ENCODE measurements at places on chromosomes 4 and X. TPM values are rescaled to one million over a fixed set of nuclear protein-coding genes. Genes with fewer than 3 reads are reported as not detected.

GRCh38 chr4:124591637-124592036, 120.9 kb downstream of the ANKRD50 start:
- no peak for DNase-seq

Gene CPXCR1
- not detected for total RNA-seq

DNA sequence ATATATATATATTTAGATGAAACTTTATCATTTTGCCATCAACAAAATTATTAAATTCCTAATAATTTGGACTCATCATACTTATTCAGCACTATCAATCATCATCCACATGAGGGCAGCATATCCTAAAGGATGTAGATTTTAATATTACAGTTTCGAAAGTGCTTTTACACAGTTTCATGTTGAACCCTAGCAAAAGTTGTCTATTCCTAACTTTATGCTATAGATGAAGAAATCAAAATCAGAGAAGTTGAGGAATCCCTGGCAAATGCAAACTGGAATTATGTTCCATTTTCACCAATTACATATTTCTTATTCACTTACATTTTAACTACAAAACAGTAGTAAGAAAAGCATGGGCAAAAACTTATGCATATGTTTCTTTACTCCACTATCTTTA, 36.6 kb upstream of the UGT2A1 start:
- DNase-seq, result no peak

Gene BST1
- total RNA-seq, result 2.5 TPM

DNA sequence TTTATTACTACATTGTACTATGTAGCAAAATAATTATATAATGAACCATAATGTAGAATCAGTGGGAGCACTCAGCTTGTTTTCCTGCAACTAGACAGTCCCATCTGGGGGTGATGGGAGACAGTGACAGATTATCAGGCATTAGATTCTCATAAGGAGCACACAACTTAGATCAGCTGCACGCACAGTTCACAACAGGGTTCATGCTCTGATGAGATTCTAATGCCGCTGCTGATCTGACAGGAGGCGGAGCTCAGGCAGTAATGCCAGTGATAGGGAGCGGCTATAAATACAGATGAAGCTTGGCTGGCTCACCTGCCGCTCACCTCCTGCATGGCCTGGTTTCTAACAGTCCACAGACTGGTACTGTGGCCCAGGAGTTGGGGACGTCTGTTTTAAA, 199.2 kb downstream of the MAB21L2 start:
- DNase-seq, result no peak

Gene GAGE12F
- not detected for total RNA-seq

DNA sequence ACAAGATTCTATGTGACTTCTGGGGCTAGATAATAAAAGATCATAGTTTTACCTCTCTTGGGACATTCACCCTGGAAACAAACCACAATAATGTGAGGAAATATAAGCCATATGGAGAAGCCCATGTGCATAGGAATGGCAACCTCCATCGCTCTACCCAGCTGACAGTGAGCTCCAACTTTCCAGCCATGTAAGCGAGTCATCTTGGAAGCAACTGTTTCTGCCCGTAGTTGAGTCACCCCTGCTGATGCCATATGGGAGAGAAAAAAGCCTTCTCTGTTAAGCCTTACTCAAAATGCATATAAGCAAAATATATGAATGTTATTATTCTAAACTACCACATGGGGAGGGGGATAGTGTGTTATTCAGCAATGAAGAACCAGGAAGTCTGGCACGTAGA, 31.4 kb upstream of the RELL1 start:
- DNase-seq, result no peak

- DNase-seq, result no peak
Observed at GRCh38 chr4:113181289-113182007, 132.0 kb downstream of the ANK2 start.

Gene SUPT20HL2
- not detected for total RNA-seq

Gene MAGEA2
- total RNA-seq, result not detected

GRCh38 chr4:19531906-19532848, 719.5 kb upstream of the SLIT2 start:
- DNase-seq, result no peak

DNA sequence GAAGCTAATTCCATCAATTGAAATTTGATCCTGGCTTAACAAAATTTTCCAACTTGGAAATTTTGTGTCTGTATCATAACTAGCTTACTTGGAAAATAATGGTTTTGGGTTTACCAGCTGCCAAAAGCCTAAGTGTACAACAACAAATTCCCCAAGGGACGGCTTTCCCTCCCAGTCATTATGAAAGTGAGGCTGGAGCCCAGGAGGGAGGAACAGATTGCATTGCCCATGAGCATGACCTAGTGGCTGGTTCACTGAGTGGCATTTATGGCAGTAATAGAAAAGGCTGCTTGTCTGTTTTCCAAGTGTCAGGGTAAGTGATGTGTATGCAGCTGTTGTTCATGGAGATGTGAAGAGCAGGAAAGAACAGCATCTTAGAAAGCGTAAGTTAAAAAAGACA, 70.8 kb upstream of the HHIP start:
- no peak for DNase-seq

Gene PCDH18
- total RNA-seq, result 4.9 TPM

GRCh38 chrX:103373581-103373980, 2.8 kb upstream of the BEX3 start:
- DNase-seq, result no peak

GRCh38 chrX:31128855-31129254, 57.0 kb upstream of the FTHL17 start:
- no peak for DNase-seq

DNA sequence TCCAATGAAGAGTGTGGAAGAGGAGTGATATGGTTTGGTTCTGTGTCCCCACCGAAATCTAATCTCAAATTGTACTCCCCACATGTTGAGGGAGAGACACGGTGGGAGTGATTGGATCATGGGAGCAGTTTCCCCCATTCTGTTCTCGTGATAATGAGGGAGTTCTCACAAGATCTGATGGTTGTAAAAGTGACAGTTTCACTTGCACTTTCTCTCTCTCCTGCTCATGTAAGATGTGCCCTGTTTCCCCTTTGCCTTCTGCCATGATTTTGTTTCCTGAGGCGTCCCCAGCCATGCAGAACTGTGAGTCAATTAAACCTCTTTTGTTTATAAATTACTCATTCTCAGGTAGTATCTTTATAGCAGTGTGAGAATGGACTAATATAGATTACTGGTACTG, 39.6 kb downstream of the FAM47C start:
- no peak for DNase-seq

- DNase-seq, result no peak
Observed at GRCh38 chrX:135425026-135425965, 3.6 kb downstream of the SMIM10L2A start.

GRCh38 chr4:4421356-4421755, 34.5 kb downstream of the NSG1 start:
- no peak for DNase-seq

Gene FAM193A
- 19.5 TPM for total RNA-seq

- no peak for DNase-seq
Observed at GRCh38 chr4:51878431-51878830, 35.5 kb downstream of the DCUN1D4 start.

Gene ADGRG2
- total RNA-seq, result 0.35 TPM

DNA sequence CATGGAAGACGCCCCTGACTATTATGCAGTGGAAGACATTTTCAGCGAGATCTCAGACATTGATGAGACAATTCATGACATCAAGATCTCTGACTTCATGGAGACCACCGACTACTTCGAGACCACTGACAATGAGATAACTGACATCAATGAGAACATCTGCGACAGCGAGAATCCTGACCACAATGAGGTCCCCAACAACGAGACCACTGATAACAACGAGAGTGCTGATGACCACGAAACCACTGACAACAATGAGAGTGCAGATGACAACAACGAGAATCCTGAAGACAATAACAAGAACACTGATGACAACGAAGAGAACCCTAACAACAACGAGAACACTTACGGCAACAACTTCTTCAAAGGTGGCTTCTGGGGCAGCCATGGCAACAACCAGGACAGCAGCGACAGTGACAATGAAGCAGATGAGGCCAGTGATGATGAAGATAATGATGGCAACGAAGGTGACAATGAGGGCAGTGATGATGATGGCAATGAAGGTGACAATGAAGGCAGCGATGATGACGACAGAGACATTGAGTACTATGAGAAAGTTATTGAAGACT, 3.6 kb downstream of the TSPYL2 start:
- DNase-seq, result no peak

DNA sequence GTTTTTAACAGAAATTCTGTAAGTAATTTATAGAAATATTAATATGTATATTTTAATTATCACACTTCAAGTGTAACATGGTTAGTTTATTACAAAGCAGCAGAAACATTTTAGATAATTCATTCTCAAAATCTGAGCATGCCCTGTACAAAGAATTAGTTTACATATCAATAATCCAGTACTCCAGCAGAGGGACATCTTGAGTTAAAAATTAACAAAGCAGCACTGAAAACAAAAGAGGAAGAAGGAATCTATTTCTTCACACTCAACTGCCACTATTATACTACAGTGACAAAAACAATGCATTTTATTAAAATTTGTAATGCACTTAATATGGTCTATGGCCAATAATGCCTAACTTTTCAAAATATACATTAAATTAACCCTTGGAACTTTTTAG, 179.1 kb upstream of the KLHL4 start:
- DNase-seq, result no peak

DNA sequence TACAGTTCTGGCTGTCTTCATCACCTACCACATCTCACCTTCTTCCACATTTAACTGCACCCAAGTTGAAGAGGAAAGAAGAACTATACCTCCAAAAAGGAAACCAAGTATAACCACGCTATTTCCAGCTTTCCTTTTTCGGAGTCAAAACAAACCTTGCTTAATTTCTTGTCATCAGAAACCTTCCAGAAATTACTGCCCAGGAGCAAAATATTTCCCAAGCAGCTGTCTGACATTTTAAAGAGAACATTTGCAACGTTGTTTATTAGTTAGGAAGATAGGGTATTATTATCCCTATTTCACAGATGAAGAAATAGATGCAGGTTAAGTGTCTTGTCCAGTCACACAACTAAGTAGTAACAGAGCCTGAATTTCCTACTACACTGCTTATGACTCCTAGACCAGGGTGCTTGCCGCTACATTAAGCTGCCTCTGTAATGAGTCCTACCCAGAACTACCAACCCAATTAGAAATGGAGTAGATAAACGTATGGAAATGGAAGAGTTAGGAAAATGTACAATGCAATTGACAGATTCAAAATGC, 2.2 kb upstream of the ACSL4 start:
- DNase-seq, result no peak

- no peak for DNase-seq
Observed at GRCh38 chr4:7620814-7621176, 186.1 kb upstream of the PSAPL1 start.

DNA sequence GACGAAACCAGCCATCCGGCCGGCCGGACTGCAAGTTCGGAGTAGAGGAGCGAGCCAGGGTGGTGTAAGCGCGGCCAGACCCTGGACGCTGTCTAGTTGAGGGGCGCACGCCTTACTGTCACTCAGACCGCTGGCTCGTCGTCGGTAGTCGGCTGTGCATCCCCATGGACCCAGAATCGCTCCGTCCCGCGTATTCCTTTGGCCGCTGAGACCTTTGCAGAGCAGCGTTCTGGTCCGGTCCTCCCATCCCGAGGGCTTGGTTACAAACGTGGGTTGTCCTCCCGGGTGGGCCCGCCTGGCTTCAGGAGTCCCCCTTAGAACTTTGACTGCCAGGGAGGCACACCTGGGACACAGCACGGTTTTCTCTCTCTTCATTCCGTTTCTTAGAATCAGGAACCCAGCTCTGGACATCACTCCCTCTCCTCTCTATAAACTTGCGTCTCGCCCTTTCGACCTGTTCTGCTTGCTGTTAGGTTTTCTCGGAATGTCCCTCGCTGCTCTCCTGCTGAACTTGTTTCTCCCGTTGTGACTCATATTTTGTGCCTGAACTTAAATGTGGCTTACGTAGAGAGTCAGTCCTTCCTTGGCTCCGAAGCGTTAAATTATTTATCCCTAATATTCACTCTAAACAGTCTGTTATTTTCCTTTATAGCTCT, 672 bp downstream of the PGM2 start:
- no peak for DNase-seq

DNA sequence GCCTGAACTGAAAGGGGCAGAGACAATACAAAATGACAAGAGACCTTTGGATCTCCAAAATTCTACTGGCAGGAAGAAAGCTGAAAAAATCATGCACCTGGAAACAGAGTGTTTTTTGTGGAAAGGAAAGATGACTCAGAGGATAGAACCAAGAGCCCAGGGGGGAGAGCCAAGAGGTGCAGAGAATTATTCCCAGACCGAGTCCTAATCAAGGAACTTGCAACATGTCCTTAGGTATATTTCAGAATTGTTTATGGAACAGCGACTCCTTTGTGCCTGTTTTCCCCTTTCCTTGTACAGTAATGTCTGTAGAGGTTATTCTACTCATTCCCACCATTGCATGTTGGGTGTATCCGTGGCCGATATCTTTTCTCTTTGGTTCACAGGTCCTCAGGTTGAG, 71.7 kb downstream of the YIPF6 start:
- DNase-seq, result no peak

DNA sequence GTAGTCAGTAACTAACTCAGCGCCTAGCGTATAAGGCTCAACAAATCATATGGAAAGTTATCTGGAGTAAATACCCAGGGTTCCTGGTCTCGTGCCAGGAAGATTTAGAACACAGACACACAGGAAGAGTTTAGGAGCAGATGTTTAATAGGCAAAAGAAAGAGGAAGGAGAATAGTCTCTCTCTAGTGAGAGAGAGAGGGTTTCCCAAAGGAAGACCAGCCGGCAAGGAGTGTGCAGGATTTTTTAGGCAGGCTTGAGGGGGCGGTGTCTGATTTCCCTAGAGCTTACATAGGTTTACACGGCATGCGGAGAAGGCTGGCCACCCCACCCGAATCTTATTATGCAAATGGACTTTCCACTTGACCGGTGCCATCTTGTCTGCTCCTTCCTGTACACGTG, 284.0 kb upstream of the FRG1 start:
- no peak for DNase-seq

GRCh38 chr4:29002151-29002550, 1718.0 kb upstream of the PCDH7 start:
- DNase-seq, result no peak

Gene RTL3
- 0.24 TPM for total RNA-seq

DNA sequence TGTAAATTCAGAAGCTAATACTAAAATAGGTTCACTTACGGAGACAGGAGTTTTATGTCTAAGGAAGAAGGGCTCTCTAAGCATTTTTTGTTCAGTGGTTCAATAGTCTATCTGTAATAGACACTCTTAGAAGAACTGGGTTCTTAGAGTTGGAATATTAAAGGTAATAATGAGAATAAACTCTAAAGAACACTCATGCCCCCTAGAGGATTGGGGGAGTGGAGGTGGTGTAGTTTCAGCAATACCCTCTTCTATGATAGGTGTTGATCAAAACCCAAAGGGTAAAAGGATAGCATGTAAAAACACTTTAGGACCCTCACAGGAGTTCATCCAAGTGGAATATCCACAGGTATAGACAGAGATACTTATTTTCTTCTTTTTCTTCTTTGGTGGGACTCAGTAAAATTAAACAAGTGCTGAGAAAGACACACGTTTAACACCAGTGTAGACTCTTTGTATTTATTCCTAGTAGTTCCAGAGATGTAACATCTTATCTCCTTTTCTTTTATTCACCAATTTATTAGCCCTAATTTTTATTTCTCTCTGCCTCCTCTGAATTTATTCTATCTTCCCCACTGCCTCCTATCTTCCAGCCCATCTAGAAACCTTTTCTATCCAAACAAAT, 25.7 kb upstream of the MND1 start:
- no peak for DNase-seq

Gene KLF8
- total RNA-seq, result 3.6 TPM
